CD4-positive, alpha-beta T cell treated with Interleukin-6 at 100 ng/mL for 8 hours (primary cell): ENCODE measurements at places on chromosomes 5 and 9.

- DNase-seq, result no peak
Measured at GRCh38 chr5:138289296-138289695, 14.9 kb upstream of the GFRA3 start.

GRCh38 chr9:135039266-135039870, 48.1 kb upstream of the OLFM1 start:
- no peak for DNase-seq

DNA sequence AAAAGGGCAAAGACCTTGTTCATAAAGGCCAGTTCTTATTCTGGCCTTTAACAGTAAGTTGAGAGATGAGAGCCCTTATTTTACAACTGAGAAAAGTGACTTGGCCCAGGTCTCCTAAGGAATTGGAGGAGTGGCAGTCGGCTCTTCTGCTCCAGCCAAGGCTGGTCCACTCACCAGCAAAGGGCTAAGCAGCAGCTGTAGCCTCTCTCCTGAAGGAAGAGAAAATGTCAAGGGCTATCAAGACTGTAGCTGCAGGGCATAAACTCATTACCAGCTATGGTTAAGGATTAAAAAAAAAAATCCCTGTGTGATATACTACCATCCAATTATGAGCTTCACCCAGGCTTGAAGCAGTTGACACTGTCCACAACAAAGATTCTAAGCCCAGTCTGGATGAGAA, 138.6 kb upstream of the RAD23B start:
- DNase-seq, result no peak

- peak; percentile 65 for DNase-seq
Measured at GRCh38 chr5:157108976-157109375, at the start of gene HAVCR2. Gene HAVCR2, minus strand, starts transcription at chr5:157109044. Its CDS starts 61 bp downstream, at chr5:157108983.

GRCh38 chr5:139495638-139496435, 13.3 kb upstream of the STING1 start:
- no peak for DNase-seq

- DNase-seq, result no peak
Measured at GRCh38 chr5:125244531-125244930, 498.1 kb upstream of the ZNF608 start.

DNA sequence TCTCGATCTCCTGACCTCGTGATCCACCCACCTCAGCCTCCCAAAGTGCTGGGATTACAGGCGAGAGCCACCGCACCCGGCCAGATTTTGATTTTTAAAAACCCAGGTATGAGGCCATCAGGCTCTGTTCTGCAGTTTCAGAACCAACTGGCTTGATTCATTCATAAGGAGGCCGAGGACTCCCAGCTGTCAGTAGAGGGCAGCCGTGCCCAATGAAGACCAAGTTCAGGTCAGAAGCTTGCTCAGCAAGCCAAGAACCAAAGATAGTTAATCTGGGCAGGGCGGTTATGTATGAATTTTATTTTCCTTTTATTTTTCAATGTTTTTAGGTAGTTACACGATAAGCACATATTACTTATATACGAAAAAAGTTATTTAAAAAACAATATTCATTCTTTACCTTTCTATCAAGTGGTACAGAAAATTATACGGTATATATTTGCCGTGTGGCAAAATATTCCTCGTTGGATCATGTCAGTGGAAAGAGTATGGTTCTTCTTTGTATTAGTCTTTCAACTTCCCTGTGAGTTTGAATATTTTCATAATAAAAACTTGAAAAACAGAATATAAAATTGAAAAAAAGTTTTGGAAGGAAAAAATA, 18.0 kb downstream of the MGAT1 start:
- DNase-seq, result peak; percentile 74

DNA sequence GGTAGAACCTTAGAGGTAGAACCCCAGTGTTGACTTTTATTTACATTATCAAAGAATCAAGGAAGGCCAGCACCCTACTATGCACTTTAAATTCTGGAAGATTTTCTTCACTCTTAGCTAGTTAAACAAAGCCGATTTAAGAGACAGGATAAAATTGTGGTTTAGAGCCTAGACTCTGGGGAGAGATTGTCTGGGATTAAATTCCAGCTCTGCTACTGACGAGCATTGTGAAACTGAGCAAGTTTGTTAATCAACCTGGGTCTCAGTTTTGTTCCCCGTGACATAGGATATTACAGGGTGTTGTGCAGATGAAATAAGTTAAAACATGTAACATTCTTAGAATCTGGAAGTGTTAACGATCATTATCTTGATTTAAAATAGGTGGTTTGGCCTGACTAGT, 83.5 kb downstream of the FEM1C start:
- DNase-seq, result no peak

DNA sequence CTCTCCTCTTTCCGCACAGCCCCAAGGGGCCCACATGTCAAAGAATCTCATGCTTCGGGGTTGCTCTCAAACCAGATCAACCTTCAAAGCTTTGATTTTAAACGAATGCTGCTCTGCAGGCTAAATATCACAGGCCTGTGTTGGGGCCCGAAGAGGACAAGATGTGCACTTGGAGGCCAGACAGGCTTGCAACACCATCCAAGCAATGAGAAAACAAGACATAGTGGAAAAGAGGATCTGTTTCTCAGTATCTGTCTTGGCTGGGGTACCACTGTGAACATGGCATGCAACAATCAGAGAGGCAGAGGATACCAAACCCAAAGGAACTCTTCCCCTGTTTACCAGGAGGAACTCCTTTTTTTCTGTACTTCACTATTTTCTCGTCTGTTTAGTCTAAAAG, 321.8 kb downstream of the SLIT3 start:
- DNase-seq, result no peak

- DNase-seq, result no peak
Measured at GRCh38 chr5:110625376-110625999, 101.0 kb downstream of the TMEM232 start.

DNA sequence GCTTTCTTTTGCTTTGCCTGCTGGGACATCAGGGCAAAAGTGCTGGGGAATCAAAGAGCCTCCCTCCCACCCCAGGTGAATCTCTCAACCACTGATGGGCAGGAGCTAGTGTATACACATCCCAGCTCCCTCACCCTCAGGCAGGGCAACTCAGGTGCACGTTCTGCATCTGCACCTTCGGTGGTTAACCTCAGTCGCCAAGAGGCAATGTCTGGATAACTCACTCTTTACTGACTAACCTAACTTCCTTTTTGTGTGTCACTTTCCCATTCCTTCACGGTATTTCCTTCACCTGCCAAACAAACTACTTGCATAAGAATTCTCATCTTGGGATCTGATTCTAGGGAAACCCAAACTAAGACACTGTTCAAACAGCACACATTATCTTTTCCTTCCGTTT, 26.3 kb downstream of the CNTFR start:
- no peak for DNase-seq

GRCh38 chr5:87008751-87009560, 258.7 kb upstream of the RASA1 start:
- no peak for DNase-seq

GRCh38 chr9:78903581-78903980, 606.7 kb downstream of the PSAT1 start:
- no peak for DNase-seq

GRCh38 chr9:37053684-37054362, 19.8 kb upstream of the PAX5 start:
- no peak for DNase-seq

DNA sequence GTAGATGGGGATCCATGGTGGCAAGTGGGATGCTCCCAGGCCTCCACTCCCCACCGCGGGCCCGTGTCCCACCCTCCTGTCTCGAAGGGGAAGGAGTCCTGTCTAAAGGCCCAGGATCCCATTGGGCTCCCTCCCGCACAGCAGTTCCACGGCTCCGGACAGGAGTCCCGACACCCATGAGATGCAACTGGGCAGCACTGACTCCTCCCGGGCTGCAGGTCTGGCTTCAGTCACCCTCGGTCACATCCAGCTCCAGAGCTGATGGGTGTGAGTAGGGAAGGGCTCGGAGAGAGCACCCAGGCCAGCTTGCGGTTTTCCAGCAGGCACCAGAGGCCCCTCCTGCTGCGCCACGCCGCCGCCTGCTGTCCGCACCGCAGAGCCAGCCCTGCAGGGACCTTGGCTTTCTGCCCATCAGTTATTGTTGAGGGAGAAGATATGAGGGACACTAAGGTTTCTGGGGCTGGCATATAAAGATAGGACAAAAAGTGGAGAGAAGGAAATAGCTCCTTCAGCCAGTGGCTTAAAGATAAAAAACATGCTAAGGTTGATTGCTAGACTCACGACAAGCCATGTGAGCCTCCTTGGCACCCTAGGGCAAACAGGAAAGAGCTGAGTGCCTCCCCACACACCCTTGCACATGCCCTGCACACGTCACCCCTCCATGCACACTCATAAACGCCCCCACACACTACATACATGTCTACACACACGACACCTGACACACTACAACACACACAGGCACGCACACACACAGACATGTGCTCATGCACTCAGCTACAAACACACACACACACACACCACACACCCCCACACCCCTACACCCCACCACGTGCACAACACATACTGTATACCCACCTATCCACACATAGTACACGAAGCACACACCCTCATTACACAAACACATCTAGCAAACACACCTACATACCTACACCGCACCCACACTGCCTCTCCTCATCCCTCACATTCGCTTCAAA, 79.0 kb downstream of the AK8 start:
- no peak for DNase-seq

GRCh38 chr5:171813813-171814490, 28.3 kb downstream of the SMIM23 start:
- DNase-seq, result no peak

DNA sequence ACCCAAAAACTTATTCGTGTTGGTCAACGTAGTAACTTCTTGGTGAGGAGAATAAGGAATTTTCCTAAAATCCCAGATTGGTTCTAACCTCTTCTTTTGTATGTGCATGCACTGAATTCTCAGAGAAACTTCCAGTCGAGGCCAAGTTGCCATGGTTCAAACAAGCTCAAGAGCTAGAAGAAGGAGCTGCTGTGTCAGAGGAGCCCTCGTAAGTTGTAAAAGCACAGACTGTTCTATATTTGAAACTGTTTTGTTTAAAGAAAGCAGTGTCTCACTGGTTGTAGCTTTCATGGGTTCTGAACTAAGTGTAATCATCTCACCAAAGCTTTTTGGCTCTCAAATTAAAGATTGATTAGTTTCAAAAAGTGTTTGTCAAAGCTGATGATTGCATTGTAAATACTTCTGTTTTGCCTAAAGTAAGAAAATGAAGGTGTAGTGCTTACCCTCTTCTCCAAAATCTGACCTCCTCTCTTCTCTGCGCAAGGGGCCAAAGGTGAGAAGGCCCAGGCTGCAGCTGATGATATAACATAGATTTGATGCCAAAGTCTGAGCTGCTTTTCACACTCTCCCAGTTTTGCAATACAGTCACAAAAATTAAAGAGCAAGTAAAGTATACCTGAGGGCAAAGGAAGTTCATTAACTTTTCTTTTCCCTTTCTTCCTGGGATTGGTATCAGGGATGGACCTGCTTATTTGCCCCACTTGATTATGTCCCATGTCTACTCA, 210.8 kb downstream of the ADAMTSL1 start:
- DNase-seq, result no peak

DNA sequence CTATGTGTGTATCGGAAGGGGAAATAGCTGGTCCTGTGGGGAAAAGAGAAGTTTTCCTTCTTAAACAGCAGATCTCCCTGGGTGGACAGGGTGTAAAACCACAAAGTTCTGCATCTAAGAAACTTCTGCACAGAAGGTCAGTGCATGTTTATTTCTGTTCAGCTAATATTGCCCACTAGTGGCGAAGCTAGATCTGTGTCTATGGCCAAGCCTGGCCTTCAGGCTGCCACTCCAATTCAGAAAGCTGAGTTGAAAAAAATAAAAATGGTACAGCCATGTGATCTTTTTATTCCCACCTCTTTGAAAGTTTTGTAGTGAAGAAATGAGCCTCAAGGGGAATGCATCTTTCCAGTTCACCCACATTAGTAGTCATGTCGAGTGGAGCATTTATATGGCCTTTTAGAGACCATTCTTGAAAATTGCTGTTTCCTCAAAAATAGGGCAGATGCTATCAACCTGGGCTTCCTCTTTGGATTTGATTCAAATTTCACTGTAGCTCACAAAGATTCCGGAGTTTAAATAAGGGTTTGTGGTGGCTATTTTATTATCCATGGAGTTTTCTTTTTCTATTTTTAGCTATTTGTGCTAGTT, 488.0 kb downstream of the PRELID2 start:
- no peak for DNase-seq

- DNase-seq, result no peak
Measured at GRCh38 chr5:111769541-111769940, 12.5 kb upstream of the NREP start.

GRCh38 chr9:130707225-130707976, 13.8 kb downstream of the EXOSC2 start:
- peak; percentile 68 for DNase-seq

GRCh38 chr5:1406681-1407640, 38.3 kb downstream of the SLC6A3 start:
- DNase-seq, result no peak

- DNase-seq, result no peak
Measured at GRCh38 chr5:148913493-148913892, 87.1 kb downstream of the ADRB2 start.

- peak; percentile 24 for DNase-seq
Measured at GRCh38 chr5:137629646-137630045, 106.2 kb downstream of the KLHL3 start.

DNA sequence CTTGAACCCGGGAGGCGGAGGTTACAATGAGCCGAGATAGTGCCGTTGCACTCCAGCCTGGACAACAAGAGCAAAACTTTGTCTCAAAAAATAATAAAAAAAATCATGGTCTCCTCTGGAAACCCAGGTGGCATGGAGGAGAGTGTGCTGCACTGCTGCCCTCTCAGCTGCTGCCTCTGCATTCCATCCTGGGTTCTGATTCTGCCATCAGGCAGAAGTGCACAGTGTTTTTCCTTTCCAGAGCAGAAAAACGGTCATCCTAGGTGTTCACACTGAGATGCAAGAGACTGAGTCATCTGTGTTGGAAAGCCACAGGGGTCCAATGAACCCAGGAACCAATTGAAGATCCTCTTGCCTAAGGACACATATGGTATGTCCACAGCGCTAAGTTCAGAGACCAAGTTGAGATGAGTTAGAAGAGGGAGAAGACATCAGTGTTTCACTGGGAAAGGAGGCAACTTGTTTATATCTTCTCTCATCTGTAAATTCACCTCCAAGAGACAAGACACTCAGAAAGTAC, 88.8 kb upstream of the DMRT1 start:
- DNase-seq, result no peak

GRCh38 chr5:72951671-72952468, 4.0 kb upstream of the FCHO2 start:
- no peak for DNase-seq

DNA sequence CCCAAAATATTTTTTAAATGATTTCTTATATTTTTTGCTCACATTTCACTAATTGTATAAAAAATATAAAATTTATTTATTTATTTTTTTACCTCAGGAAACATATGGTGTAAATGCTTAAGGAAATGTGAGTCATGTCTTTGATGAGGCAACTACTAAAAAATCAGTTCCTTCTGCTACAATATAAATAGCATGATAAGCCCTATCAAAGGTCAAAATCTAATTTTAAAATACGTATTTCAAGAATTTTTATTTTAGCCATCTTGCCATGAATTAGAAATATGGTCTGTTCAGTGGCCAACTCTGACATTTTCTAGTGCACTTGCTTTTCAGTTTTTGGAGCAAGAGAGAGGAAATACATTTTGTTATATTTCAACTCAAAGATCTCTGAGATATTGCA, 50.5 kb downstream of the PDE4D start:
- DNase-seq, result no peak

- peak; percentile 66 for DNase-seq
Measured at GRCh38 chr5:139844472-139845145, 49.0 kb downstream of the PSD2 start.
